ENCODE measurements at places on chromosomes 3 and 15.
A peak's percentile ranks its signal among the peaks of the same experiment; 100 is the strongest.

- H3K4me3 ChIP-seq, result no peak overlapping the region
- no peaks in the 10 kb centered on the region for H3K36me3 ChIP-seq
- H3K27me3 ChIP-seq, result no peaks in the 10 kb centered on the region
- H3K4me1 ChIP-seq, result no peaks in the 10 kb centered on the region
Observed at GRCh38 chr15:100867433-100867832, 12.2 kb upstream of the ALDH1A3 start.

DNA sequence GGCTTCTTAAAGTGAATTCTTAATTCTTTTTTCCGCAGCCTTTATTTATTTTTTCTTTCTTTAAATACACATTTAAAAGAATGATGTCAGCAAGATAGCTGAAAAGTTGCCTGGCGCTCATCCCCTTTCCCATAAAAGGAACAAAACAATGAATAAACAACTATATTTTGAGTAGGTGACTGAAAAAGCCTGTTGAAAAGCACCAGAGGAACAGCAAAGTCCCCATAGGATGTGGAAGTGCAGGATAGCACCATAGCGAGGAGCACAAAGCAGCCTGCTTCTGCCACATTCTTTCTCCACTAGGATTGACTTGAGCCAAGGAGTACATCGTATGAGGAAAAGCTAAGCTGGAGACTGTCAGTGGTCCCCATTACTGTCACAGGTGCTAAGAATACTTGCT, 754.9 kb downstream of the SQOR start:
- H3K36me3 ChIP-seq, result no peaks in the 10 kb centered on the region
- no peaks in the 10 kb centered on the region for H3K4me1 ChIP-seq

GRCh38 chr3:193946945-193947344, 189.0 kb upstream of the HES1 start:
- no peaks in the 10 kb centered on the region for H3K27me3 ChIP-seq
- H3K36me3 ChIP-seq, result no peaks in the 10 kb centered on the region
- no peak overlapping the region for H3K27ac ChIP-seq
- H3K4me1 ChIP-seq, result no peaks in the 10 kb centered on the region
- DNase-seq, result no peak

DNA sequence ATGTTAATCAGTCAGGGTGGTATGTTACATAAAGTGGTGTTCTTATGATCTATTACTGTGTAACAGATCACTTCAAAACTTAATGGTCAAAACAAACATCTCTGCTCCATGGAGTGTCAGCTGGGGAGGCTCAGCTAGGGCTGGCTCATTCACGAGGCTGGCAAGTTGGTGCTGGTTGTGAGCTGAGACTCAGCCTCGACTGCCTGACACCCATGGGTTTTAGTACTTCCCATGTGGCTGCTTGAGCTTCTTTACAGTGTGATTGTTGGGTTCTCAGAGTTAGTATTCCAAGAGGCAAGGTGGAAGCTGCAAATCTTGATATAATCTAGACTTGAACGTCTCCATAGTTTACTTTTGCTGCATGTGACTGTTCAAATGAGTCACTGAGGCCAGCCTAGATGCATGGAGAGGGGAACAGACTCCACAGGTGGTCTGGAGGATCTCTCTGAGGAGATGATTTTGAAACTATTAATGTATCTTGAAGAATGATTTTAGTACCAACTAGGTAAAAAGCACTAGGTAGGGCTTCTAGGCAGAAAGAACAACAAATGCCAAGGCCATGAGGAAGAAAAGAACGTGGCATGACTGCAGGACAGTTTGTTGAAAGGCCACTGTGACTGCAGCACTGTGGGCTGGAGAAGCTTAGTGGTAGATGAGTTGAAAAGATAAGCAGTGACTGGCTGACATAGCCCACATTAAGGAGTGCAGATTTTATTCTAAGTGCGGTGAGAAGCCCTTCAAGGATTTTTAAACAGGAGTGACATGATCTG, 281.1 kb upstream of the PROK2 start:
- H3K4me3 ChIP-seq, result no peak overlapping the region
- H3K27me3 ChIP-seq, result no peaks in the 10 kb centered on the region
- no peak for DNase-seq
- H3K36me3 ChIP-seq, result no peaks in the 10 kb centered on the region

DNA sequence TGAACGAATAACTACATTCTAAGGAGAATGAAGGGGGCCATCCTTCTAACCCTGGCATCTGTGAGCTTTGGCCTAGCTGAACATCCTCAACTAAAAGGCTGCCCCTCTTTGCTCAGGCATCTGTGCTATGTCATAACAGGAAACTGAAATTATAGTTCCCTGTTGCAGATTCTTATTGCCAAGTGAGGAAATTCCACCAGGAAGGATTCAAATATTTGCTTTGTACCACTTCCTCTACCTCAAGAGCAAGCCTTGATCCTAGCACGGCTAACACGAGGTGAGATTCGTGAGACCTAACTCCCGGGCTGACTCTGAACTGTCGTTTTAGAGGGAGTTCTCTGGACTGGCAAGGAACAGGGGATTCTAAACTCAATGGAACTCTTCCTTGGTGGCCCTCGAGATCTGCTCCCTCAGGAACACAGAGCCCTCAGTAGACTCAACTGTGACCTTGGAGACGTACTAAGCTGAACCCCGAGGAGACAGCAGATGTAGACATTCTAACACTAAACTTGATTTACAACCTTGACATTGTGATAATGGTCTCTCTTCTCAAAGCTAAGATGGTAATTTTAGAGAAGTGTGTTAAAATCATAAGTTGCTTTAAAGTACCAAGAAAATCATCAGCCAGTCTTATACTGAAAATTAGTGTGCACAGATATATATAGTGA, 4.2 kb downstream of the SPG21 start:
- peak overlapping the region; percentile 36 for H3K27ac ChIP-seq
- H3K36me3 ChIP-seq, result no peaks in the 10 kb centered on the region
- H3K4me3 ChIP-seq, result no peak overlapping the region
- no peaks in the 10 kb centered on the region for H3K27me3 ChIP-seq
- H3K4me1 ChIP-seq, result peaks cover 38% of the 10 kb centered on the region

- H3K27ac ChIP-seq, result no peak overlapping the region
- H3K4me1 ChIP-seq, result no peaks in the 10 kb centered on the region
- no peaks in the 10 kb centered on the region for H3K27me3 ChIP-seq
- H3K4me3 ChIP-seq, result no peak overlapping the region
- no peak for DNase-seq
Observed at GRCh38 chr15:98076021-98076816, 115.7 kb downstream of the ARRDC4 start.

DNA sequence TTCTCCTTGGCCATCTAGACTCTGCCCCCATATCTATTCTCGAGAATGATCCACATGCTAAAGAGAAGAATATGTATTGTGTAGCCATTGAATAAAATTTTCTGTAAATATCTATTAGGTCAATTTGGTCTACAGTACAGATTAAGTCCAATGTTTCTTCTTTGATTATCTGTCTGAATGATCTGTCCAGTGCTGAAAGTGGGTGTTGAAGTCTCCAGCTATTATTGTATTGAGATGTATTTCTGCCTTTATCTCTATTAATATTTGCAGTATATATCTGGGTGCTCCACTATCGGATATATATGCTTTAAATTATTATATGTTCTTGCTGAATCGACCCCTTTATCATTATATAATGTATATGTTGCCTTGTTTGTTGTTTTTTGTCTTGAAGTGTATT, 384.9 kb upstream of the ROBO1 start:
- no peak for DNase-seq
- H3K27me3 ChIP-seq, result no peaks in the 10 kb centered on the region
- H3K4me1 ChIP-seq, result no peaks in the 10 kb centered on the region
- H3K36me3 ChIP-seq, result no peaks in the 10 kb centered on the region

DNA sequence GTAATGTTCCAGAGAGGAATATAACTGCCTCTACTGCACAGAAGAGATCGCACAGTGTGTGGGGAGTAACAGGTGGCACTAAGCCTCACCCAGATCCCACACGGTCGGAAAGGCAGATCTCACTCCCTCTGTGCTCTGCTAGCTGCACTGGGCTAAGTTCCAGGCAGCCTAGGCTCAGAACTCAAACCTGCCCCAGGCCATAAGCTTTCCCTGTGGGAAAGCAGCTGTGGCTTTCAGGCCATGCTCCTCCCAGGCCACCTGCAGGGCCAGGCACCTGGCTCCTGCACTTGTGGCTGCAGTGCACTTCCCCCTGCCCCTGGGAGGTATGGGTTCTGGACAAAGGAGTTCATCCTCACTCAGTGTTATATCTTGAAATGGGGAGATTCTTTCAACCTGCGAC, 27.5 kb downstream of the PCCB start:
- H3K27ac ChIP-seq, result no peak overlapping the region
- peaks cover 27% of the 10 kb centered on the region for H3K36me3 ChIP-seq
- no peak overlapping the region for H3K4me3 ChIP-seq
- peaks cover 7% of the 10 kb centered on the region for H3K4me1 ChIP-seq

DNA sequence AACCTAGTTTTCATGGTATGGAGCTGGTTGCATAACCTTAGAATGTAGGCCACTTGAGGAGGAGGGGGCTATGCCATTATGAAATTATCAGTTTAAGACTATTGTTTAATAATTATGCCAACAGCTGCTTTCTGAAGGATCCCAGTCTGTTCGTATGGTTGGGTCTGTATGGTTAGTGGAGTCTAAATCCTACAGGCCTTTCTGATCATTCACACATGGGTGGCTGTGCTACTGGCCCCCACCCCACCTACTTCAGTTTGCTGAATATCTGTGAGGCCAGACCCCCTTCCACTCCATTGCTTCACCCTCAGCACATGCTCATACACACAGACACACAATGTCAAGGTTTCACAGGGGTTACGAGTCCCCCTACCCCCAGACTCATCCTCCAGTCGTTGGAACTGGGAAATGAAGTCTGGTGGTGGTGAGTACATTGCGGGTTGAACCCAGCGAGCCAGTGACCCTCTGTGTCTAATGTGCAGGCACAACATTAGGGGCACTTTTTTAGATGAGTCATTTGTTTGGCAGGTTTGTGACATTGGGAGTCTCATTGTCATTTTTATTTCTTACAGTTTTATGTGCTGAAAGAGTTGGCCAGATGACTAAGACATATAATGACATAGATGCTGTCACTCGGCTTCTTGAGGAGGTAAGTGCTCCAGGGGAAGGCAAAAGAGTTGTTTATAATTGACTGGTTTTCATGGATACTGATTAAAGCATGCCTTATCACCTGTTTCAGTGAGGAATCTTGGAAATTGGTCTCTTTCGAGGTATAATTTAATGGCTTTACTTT, 85.3 kb downstream of the TRAK1 start:
- H3K36me3 ChIP-seq, result no peaks in the 10 kb centered on the region
- no peak overlapping the region for H3K4me3 ChIP-seq
- H3K27ac ChIP-seq, result no peak overlapping the region
- H3K4me1 ChIP-seq, result peaks cover 49% of the 10 kb centered on the region
- no peaks in the 10 kb centered on the region for H3K27me3 ChIP-seq

- H3K36me3 ChIP-seq, result no peaks in the 10 kb centered on the region
- H3K4me1 ChIP-seq, result no peaks in the 10 kb centered on the region
- H3K27ac ChIP-seq, result no peak overlapping the region
- peak; percentile 7 for DNase-seq
- no peak overlapping the region for H3K4me3 ChIP-seq
Observed at GRCh38 chr3:18649666-18650363, 224.7 kb upstream of the SATB1 start.

DNA sequence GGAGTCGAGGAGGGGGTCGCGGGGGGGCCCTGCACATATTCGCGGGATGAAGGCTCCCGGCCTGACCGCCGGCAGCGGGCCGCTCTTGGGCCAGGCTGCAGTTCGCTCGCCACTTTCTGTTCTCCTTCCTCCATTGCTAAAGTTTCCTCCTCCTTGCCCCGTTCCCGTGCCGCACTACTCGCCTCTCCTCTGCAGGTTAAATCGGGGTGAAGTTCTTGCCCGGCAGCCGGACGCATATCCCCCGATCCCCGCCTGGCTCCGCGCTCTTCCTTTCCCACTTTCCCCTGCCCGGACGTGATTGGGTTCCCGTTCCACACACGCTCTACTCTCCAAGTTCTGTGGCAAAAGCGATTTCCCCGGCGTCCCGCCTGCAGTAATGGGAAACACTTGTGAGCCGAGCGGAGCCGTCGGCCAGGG, 556 bp downstream of the CRYBG3 start:
- no peak for DNase-seq
- peaks cover 15% of the 10 kb centered on the region for H3K4me1 ChIP-seq
- H3K36me3 ChIP-seq, result no peaks in the 10 kb centered on the region
- H3K27me3 ChIP-seq, result no peaks in the 10 kb centered on the region
- peak overlapping the region; percentile 66 for H3K4me3 ChIP-seq
- no peak overlapping the region for H3K27ac ChIP-seq

- no peaks in the 10 kb centered on the region for H3K36me3 ChIP-seq
- no peak for DNase-seq
- H3K27ac ChIP-seq, result no peak overlapping the region
- H3K4me3 ChIP-seq, result no peak overlapping the region
- H3K4me1 ChIP-seq, result no peaks in the 10 kb centered on the region
Observed at GRCh38 chr3:81898336-81898735, 136.9 kb upstream of the GBE1 start.

DNA sequence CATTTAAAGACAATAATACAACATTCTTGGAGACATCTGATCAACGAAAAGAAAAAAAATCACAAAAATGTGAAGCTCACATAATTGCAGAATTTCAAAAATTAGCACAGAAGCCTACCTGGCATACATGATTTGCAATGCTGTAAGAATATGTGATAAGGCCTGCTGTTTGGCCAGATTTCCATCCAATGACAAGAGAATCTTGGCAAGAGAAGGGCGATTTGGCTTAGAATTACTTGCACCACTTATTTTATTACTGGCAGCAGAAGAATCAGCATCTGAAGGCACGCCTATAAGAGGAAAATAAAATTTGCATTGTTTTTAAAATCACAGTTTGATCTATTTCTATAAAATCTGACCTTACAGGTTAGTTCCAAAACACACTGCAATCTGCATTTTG, 70.3 kb upstream of the OCA2 start:
- no peak overlapping the region for H3K4me3 ChIP-seq
- no peaks in the 10 kb centered on the region for H3K4me1 ChIP-seq
- no peaks in the 10 kb centered on the region for H3K27me3 ChIP-seq
- H3K27ac ChIP-seq, result no peak overlapping the region

DNA sequence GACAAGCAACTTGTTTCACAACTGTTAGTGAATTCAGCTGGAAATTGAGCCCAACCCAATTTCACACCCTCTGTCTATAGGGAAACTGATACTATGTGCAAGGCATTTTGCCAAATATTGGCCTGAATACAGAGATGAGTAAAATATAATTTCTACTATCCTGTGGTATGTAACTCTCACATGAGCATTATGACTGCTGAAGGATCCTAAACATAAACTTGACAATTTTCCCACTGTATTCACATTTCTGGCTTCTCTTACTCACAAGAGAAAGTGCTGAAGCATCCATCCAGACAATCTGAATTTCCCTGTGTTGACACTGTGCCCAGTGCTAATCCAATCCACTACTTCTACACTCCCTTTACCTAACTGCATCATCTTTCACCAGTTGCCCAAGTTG, 28.4 kb downstream of the SERPINI2 start:
- no peak overlapping the region for H3K4me3 ChIP-seq
- no peaks in the 10 kb centered on the region for H3K36me3 ChIP-seq

GRCh38 chr3:53843195-53844177, 2.7 kb downstream of the CHDH start:
- H3K27me3 ChIP-seq, result peaks cover 25% of the 10 kb centered on the region
- no peak overlapping the region for H3K4me3 ChIP-seq
- no peaks in the 10 kb centered on the region for H3K36me3 ChIP-seq
- peaks cover 21% of the 10 kb centered on the region for H3K4me1 ChIP-seq
- no peak for DNase-seq
- H3K27ac ChIP-seq, result no peak overlapping the region

- DNase-seq, result no peak
- H3K27me3 ChIP-seq, result no peaks in the 10 kb centered on the region
- H3K36me3 ChIP-seq, result peaks cover 3% of the 10 kb centered on the region
Observed at GRCh38 chr3:129715854-129716253, 109.4 kb upstream of the PLXND1 start.
